ENCODE measurements at places on chromosomes 2 and 18. TPM values are rescaled to one million over a fixed set of nuclear protein-coding genes. Genes with fewer than 3 reads are reported as not detected.

Gene EIF4E2
- 149 TPM for total RNA-seq

Gene FOXI3
- not detected for total RNA-seq

DNA sequence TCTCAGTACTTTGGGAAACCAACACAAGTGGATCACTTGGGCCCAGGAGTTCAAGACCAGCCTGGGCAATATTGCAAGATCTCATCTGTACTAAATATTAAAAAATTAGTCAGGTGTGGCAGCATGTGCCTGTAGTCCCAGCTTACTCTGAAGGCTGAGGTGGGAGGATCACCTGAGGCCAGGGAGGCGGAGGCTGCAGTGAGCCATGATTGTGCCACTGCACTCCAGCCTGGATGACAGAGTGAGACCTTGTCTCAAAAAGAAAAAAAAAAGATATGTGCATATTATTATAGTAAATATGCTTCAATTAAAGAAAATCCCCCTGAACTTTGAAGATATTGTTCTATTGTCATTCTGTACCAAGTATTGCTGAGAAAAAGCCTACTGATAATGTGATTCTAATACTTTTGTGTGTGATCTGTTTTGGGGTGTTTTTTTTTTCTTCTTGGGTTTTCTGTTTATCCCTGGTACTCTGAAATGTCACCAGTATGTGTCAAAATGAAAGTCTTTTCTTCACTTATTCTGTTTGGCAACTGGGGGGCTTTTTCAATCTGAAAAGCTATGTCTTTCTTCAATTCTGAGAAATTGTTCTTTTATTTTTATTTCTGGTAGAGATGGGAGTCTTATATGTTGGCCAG, 13.2 kb downstream of the NEURL3 start:
- DNase-seq, result no peak
- H3K27ac ChIP-seq, result no peak overlapping the region
- H3K4me3 ChIP-seq, result no peak overlapping the region
- H3K4me1 ChIP-seq, result no peaks in the 10 kb centered on the region
- H3K27me3 ChIP-seq, result peaks cover 18% of the 10 kb centered on the region

- H3K27ac ChIP-seq, result no peak overlapping the region
- peaks cover 7% of the 10 kb centered on the region for H3K4me1 ChIP-seq
- no peak overlapping the region for H3K4me3 ChIP-seq
Observed at GRCh38 chr2:18596993-18597392, 7.6 kb upstream of the NT5C1B start.

DNA sequence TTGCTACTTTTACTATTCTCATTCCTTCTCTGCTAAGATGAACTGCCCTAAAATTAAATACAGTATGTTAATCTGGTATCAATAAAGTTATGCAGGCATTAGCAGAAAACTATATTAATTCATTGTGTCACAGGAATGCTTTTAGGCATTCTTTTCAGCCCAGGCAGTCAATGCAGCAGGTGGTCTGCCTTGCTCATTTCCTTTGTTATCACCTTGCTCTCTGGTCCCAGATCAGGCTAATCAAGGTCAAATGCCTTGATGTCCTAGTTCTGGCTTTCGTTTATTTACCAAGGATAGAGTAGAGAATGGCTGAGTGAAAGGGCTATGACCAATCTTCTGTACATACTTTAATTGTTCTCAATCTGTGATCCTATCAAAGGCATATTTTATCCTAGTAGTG, 1023.6 kb downstream of the TMEM182 start:
- H3K36me3 ChIP-seq, result no peaks in the 10 kb centered on the region
- H3K27me3 ChIP-seq, result no peaks in the 10 kb centered on the region
- no peaks in the 10 kb centered on the region for H3K4me1 ChIP-seq
- DNase-seq, result no peak
- H3K4me3 ChIP-seq, result no peak overlapping the region
